ENCODE measurements at places on chromosomes 2 and 18.

- no peak for DNase-seq
These were observed 67.1 kb downstream of the MARCO start for GRCh38 chr2:119009110-119009509.

DNA sequence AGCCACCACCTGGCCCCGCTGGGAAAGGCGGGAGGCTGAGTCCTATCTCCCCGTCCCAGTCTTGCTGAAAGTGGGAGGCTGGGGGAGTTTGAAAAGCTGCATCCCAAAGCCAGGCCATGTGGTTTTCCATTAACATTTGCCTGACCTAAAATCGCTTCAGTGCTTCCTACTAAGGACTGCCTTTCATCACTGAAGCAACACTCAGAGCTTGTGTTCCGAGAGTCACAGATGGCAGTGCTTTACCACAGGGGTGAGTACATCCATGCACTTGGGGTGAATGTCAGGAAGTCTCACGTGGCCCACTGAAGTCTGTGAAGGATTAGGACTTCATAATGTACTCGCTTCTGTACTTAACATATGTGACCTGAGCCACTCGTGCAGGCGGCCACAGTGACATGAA is 43.3 kb downstream of the PXDN start:
- no peak for DNase-seq

DNA sequence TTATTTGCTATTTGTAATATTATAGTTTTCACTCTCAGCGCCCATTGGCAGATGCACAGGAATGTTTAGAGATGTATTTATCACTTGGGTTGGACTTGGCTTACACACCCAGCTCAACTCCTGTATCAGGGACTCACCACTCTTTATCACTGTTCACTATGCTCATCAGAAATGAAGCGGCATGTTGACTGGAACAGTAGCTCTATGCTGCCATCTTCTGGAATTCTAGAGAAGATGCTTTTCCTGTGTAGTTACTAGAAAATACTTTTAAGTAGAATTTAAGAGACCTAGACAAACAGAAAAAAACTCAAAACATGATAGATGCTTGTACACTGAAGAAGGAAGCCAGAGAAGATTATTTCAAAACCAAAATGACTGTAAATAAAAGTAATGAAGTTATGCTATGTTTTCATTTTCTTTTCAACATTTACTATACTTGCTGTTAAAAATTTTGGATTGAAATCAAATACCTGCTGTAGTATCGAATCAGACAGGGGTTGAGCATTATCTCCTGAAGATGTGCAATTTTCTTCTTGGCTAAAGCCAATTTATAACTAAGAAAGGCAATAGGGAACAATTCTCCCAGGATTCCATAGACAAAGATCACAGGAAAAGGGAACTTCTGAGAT is 47.4 kb upstream of the NXPH2 start:
- DNase-seq: peak; percentile 33

DNA sequence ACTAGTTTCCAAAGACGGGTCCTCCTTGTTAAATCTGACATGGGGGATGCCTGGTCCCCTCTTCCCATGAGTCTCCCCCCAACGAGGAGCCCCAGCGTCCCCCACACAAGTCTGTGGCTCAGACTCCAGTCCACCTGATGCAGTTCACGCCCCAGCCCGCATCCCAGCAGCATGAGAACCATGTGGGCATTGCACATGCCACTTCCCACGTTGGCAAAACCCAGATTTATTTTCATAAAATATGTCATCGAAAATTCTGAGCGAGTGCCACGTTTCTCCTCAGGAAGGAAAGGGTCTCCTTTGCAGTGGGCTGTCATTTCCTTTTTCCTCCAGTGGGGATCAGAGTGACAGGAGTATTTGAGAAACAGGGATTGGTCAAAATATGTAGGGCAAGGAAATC is 45.7 kb upstream of the TPO start:
- DNase-seq: no peak

- no peak for DNase-seq
These were observed 66.2 kb downstream of the CUL3 start for GRCh38 chr2:224518806-224519580.
